Lung microvascular endothelial cell (primary cell): ENCODE measurements at places on chromosomes 12 and 14. TPM values are rescaled to one million over a fixed set of nuclear protein-coding genes. Genes with fewer than 3 reads are reported as not detected.

BMAL2 gene
- 22.2 and 22.8 TPM in 2 replicates for total RNA-seq

PRR4 gene
- 0.22 and 0.40 TPM in 2 replicates for total RNA-seq

ATP5F1B gene
- total RNA-seq, result 444 and 495 TPM in 2 replicates

CLEC4A gene
- total RNA-seq, result not detected in 2 replicates

C14orf119 gene
- 41.2 and 45.0 TPM in 2 replicates for total RNA-seq

ASPG gene
- total RNA-seq, result under 0.01 TPM in 1 of 2 replicates, not detected in the other

SMIM41 gene
- total RNA-seq, result under 0.01 TPM in 1 of 2 replicates, not detected in the other

RHOJ gene
- 58.0 and 78.2 TPM in 2 replicates for total RNA-seq

SLC17A8 gene
- total RNA-seq, result not detected in 2 replicates

SLC25A21 gene
- total RNA-seq, result 0.20 and 0.87 TPM in 2 replicates

ALDH1L2 gene
- total RNA-seq, result 0.20 and 0.22 TPM in 2 replicates

DYRK4 gene
- total RNA-seq, result 47.1 and 47.8 TPM in 2 replicates

DCAF5 gene
- 8.5 and 11.5 TPM in 2 replicates for total RNA-seq

WNT1 gene
- not detected in 2 replicates for total RNA-seq

TAS2R30 gene
- 1.1 and 2.2 TPM in 2 replicates for total RNA-seq

GRIN2B gene
- not detected in 2 replicates for total RNA-seq

DENR gene
- 25.6 and 27.7 TPM in 2 replicates for total RNA-seq

GNB3 gene
- total RNA-seq, result 0.22 and 0.40 TPM in 2 replicates

KRT72 gene
- not detected in 2 replicates for total RNA-seq

KERA gene
- total RNA-seq, result not detected in 2 replicates

SLC38A4 gene
- total RNA-seq, result 1.1 and 1.6 TPM in 2 replicates

FAM186B gene
- total RNA-seq, result under 0.01 and 0.22 TPM in 2 replicates

ADCY4 gene
- 34.9 and 60.1 TPM in 2 replicates for total RNA-seq

KRT71 gene
- total RNA-seq, result not detected in 2 replicates

TAS2R50 gene
- total RNA-seq, result 1.1 and 1.2 TPM in 2 replicates

CISTR gene
- total RNA-seq, result not detected in 2 replicates

RGS6 gene
- total RNA-seq, result not detected in 2 replicates

GLT1D1 gene
- not detected in 2 replicates for total RNA-seq

PPP1R1A gene
- total RNA-seq, result not detected in 2 replicates
